HTR-8/SVneo (cell line): ENCODE measurements at places on chromosomes 16 and 17.

- DNase-seq, result no peak
These were observed 23.3 kb upstream of the HOXB13 start for GRCh38 chr17:48751733-48752398.

- DNase-seq, result no peak
These were observed 26.4 kb downstream of the TMEM235 start for GRCh38 chr17:78257810-78258322.

GRCh38 chr17:38543403-38544174 lies 62.2 kb downstream of the SRCIN1 start:
- DNase-seq, result no peak

DNA sequence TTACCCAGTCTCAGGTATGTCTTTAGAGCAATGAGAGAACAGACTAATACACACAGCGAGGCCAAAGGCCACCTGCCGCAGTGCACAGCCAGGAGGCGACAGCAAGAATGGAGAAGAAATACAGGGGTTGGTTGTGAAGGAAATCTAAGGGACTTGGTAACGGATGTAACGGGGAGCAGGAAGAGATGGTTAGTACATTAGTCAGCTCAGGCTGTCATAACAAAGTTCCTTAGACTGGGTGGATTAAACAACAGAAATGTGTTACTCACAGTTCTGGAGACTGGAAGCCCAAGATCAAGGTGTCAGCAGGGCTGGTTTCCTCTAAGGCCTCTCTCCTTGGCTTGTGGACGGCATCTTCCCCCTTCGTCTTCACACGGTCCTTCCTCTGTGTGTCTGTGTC lies 47.1 kb downstream of the TVP23C start:
- no peak for DNase-seq

- no peak for DNase-seq
These were observed 510.6 kb upstream of the RBFOX1 start for GRCh38 chr16:6822041-6822440.

GRCh38 chr17:32588982-32589381 lies 102.2 kb downstream of the CDK5R1 start:
- peak; percentile 19 for DNase-seq

DNA sequence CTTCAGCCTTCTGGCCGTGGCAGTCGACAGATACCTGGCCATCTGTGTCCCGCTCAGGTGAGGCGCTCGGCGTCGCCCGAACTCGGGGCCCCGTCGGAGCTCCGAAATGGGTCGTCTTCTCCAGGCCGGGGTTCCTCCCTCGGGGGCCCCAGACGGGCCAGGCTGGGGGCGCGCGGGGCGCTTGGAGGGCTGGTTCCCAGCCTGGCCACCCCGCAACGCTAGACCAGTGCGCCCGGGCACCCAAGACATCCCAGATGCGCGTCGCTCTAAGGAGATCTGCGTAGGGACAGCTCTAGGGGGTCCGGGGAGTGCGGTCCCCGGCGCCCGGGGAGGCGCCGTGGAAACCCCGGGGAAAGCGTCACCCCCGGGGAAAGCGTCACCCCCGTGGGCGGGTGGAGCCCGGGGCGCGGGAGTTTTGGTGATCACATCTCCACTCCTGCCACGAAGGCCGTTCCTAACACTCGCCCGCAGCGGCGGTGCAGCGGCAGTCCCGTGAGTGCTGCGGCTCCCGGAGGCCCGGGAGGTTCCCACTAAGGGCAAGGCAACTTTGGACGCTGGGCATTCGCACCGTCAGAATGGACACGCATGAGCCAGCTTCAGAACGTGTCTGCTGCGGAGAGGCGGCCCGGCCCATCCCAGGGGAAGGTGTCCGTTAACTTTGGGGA lies 729 bp downstream of the ADORA2B start:
- no peak for DNase-seq

- no peak for DNase-seq
These were observed 13.2 kb downstream of the TMEM11 start for GRCh38 chr17:21200590-21201297.

DNA sequence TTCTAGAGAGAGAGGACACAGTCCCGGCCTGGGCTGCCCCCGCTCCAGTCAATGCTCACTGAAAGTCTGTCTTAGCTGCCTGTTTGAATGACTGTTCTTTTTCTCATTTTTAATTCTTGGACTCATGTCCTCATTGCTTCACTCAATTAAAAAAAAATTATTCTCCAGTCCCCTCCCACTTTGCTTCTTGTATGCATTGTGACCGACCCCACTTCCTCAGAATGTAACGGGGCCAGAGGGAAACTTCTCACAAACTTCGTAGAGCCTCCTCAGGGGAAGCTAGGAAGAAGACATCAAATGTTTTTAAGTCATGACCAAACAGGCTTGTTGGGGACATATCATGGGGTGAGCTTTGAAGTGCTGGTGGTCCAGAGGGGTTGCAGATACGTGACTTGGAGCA lies 113.2 kb downstream of the CCDC182 start:
- no peak for DNase-seq

DNA sequence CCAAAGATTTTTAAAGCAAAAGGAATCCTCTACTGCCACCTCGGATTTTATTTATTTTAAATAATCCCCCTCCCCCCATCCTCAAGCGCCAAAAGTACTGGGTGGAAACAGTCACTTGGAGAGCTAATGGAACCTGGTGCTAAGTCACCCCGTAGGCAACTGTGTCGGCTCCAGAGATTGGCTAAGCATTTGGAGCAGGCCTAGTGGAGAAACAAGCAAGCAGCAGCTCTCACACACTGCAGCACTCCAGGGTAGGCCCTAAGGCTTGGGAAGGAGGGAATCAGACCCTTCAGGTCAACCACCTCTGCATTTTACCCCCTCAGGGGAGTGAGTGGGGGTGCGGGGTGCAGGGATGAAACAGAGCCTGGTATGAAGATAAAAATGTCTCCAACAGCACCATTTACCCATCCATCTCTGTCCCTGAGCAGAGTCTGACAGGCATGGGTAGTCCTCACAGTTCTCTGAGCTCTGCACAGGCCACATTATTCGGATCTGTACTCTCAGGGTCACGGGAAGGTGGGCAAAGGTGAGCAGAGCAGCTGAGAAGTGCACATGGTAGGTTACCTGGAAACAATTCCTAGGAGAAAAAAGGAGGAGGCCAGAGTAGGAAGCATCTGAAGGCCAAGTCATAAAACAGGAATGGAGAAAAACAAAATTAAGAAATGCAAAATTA lies 27.2 kb upstream of the STAC2 start:
- DNase-seq, result no peak
